Left renal cortex interstitium (tissue), 4 donors: ENCODE measurements at places on chromosomes 6 and 20.
A peak's percentile ranks its signal among the peaks of the same experiment; 100 is the strongest.

DNA sequence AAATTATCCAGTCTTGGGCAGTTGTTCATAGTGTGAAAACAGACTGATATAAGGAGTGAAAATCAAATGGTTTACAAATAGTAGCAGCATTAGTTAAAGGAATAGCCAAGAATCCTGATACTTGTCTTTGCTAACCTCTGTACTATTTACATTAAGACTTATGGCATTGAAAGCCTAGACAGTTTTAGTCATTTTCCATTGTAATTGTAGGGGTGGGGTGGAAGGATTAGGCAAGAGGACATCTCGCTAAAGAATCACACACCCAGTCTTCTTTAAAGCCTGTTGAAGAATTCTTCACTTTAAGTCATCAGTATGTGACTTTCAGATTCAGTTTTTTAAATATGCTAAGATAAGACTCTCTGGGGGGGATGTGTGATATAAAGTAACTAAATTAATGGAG, 207.5 kb upstream of the PHACTR1 start:
- no peak for DNase-seq

DNA sequence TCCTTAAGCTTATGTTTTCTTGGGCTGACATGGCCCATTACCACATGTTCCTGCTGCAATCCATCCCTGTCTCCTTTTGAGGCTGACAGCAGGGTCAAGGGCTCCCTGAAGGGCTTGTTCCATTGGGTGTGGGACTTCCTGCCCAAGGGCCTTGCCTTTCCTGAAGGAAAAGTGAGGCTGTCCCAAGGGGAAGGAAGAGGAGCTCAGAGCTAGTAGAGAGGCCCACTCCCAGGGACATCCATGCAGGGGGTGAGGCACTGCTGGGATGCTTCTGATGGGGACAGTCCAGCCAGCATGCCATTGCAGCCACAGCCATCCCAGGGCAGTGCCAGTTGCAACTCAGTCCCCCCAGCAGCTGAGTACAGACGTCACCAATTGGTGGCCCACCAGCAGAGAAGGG, 138.4 kb upstream of the FOXA2 start:
- no peak for DNase-seq

DNA sequence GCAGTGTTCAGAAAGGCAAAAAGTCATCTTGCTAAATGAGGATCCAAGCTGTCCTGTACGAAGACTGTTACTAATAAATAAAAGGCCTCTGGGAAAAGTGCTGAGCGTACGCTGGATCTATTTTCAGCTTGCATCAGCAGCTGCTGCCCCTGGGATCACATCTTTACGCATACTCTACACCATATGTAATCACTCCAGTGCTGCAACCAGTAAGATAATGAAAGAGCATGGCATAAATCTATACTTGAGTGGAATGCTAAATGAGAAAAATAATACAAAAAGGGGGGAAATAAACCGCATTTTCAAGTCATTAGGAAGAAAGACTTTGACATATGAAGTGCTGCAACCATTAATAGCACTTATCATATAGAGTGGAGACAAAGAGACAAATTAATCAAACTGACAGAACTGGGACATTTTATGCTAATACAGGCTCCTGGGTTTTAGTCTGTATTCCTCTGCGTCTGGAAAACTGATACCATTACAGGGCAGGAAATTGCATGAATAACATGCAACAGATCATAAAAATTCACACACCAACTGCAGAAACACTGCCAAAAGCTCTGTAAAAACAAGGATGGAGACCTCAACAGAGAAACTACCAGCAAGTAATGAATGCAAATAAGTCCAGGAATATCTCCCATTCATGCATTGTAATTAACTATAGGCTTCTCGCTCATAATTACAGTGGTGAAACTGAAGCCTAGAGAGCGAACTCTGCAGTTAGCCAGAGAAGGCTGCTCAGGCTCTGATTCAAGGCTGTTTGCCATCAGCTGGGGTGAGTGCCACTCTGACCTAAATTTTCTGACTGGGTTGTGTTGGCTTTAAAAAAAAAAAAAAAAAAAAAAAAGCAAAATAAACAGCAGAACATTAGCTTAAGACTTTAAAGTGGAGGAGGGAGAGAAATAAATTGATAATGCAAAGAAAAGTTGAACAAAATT, 83.8 kb downstream of the GJA10 start:
- DNase-seq: peak; percentile 61

DNA sequence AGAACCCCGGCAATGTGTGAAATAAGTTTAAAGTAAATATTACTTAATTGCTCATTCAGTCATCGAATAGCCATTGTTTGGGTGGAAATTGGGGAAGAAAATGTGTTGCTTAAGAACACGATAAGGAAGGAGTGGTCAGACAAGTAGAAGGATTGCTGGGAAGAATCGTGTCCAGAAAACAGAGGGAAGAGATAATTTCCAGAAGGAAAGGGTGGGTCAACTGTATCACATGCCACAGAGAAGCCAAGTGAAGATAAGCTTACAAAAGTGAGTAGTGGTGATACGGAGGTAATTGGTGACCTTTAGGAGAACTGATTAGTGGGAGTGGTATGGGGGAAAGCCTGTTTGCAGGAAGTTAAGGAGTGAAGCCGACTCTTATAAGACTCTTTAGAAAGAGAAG, 306.2 kb downstream of the SOX4 start:
- DNase-seq: no peak

- DNase-seq: no peak
These were observed 285.0 kb upstream of the SPTLC3 start for GRCh38 chr20:12723811-12724210.

GRCh38 chr20:45373353-45374100, 4.6 kb downstream of the TP53TG5 start:
- peak; percentile 76 for DNase-seq

DNA sequence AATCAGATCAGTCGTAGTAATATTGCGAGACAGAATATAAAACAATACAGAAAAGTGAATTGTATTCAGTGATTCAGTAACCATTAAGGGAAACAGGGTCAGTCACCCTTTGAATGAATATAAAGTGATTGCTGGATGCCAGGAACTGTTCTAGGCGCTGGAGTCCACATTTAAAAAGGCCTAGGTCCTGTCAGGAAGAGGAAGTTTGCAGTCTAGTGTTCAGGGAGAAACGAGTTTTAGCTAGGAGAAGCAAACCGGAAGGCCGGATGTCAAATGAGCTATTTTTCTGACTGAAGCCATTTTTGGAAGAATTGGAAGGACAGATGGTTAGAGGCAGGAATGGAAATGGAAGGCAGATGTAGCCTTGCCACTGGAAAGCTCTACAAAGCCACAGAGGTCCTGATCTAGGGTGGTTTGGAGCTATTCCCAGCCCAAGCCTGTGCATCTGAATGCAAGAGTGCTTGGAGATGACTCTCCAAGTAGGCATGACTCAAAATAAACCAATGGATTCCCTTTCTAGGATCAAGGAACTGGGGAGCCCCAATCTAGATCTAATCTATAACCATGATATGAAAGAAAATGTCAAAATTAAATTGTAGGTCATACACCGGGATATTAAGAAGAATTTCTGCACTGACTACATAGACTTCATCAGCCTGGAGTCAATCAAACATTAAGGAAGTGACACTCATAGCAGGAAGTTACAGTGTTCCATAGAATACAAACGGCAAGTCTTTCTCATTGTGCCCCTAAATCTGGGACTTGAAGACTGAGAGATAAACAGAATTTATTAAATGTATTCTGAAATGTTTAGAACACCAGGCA, 36.8 kb upstream of the CDKAL1 start:
- no peak for DNase-seq

- no peak for DNase-seq
These were observed 104.9 kb upstream of the TFAP2D start for GRCh38 chr6:50608421-50608820.

DNA sequence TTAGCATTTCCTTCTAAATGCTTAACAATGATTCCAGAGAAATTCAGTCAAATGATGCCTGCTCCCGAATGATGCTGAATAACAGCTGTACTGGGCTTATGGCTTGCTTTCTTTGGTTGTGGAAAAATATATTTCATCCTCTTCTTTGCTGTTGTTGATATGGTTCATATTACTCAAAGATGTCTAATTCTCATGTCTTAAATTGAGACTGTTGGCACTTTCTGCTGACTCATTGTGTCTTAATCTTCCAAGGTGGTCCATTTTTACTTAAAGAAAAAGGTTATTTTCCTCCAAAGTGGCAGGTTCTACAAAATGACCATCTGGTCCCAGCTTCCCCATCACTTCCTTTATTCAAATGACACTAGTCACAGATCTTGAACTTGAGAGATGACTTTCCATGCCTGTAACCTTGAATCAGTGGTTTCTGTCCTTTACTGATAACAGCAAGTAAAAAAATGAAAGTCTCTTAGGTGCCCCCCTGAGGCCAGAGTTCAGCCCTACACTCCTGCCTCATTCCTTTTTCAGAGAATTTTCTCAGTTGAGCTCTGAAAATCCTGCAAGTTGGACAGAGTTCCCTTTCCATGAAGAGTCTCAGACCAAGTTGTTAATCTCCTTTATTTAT, 6.9 kb downstream of the SNAP25 start:
- DNase-seq: no peak

GRCh38 chr6:133921249-133921859, 31.7 kb upstream of the TBPL1 start:
- DNase-seq: no peak

DNA sequence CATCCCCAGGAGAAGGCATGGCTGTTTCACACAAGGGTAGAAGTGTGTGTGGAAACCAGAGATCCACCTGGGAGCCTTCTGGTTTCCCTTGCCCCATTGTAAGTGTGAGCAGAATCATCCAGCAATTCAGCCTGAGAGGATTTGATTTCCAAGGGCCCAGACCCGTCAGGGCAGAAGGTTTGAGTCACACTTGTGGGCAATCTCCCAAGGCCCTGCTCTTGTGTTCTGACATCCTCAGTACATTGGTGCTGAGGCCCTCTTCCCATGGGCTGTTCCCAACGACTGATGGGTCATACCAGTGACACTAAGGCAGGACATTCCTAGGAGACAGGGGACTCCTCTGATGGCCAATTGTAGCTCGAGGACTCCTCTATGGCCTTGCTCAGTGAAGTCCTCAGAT, 58.2 kb upstream of the POLR1H start:
- DNase-seq: no peak

- no peak for DNase-seq
These were observed 63.1 kb upstream of the KLHL31 start for GRCh38 chr6:53728570-53729194.

- no peak for DNase-seq
These were observed 8.7 kb downstream of the LAMA5 start for GRCh38 chr20:62358171-62359042.

DNA sequence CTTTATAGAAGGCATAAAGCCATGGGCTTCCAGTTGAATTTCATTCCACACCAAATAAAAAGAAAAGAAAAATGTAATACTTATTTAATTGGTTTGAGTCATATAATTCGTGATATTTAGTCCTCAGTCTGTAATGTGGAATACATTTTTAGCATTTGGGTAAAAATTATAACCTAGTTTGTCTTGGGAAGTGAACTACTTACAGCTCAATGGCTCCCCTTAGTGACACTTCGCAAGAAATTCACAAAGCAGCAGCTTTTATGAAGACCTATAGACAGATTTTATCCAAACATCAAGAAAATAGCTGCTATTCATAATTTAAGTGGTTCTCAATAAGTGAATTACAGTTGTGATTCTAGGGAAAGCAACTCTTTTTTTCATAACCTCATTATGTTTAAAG, 72.1 kb downstream of the RSPO3 start:
- no peak for DNase-seq

DNA sequence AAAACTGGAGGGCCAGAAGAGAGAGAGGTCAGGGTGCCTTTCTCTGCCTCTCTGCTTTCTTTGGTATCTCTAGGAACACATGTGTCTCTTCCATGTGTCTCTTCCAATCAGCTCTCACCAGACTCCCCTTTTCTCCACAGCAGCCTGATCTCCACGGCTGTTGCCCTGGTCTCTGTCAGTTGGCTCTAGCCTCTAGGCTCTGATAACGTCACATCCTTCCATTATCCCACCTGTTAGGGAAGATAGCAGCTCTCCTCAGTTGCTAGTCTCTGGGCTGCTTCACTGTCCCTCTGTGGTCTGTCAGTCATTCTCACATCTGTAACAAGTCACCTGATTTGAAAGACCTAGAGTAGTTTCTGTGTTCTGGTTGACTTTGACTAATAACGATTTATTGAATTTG, 80.2 kb downstream of the PLCB4 start:
- DNase-seq: no peak

DNA sequence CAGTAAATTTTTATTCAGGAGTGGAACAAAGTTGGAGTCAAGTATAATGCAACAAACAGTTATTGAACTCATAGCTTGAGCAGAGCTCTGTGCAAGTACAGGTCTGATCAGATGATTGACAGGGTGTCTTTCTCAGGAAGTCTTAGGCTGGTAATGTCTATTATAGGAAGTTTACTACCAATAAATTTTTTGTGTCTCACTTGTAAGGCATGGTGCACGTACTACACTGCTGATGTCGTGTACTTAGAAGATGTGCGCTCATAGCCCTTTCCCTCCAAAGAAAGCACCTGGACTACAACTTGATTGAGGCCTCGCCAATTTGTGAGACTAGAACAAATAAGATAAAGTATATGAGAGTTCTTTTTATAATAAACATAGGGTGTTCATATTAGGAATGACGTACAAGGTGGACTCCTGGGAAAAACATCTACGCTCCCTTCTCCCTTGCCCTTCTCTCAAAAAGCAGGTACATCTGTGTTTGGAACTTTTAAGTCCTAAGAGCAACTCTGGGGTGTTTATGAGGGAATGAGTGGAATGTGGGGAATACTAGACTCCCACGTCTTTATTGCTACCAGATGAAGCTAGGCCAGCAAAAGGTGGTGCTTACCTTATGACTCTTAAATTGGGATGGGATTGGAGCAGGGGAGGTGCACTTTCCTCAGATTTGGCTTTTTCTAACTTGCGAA, 1.5 kb downstream of the NDUFAF5 start:
- DNase-seq: no peak

- no peak for DNase-seq
These were observed 155.4 kb downstream of the FNDC1 start for GRCh38 chr6:159324596-159324995.

- no peak for DNase-seq
These were observed 75.5 kb downstream of the GPR6 start for GRCh38 chr6:110053395-110054240.

DNA sequence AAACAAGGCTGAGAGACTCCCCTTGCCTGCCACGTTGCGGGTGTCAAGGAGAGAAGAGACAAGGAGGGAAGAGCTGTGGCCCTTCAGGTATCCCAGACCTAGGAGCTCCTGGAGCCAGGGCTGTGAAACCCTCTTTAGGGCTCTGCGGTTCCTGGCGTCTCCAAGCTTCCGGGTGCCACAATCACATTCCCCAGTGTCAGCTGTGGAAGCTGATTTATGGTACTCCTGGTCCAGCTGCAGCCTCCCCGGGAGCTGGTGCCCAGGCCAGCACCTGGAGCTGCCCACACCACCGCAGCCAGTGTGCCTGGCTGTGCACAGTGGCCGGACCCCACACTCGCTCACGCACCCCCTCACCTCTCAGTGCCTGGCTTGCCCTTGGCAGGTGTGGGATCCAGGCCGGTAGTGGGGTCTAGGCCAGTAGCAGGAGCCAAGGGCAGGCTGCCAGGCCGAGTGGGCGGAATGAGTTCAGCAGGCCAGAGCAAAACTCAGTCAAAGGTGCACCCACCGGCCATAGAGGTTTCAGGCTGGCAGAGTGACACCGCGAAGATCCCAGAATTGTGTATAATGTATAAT, 58.9 kb upstream of the L3MBTL3 start:
- DNase-seq: no peak

- DNase-seq: no peak
These were observed 220.2 kb downstream of the FUT9 start for GRCh38 chr6:96235927-96236326.

GRCh38 chr6:47132724-47133123, 90.6 kb upstream of the ADGRF1 start:
- no peak for DNase-seq
